Right renal cortex interstitium (tissue), 3 donors: ENCODE measurements at places on chromosomes 3 and 15. TPM values are rescaled to one million over a fixed set of nuclear protein-coding genes. Genes with fewer than 3 reads are reported as not detected.

The ARPP21 gene
- 0.98 TPM for polyA plus RNA-seq

The FEM1B gene
- 70.1 TPM for polyA plus RNA-seq

The ZDHHC23 gene
- 10.1 TPM for polyA plus RNA-seq

The LMAN1L gene
- polyA plus RNA-seq: not detected

The CHRM5 gene
- polyA plus RNA-seq: 0.17 TPM

The CYP19A1 gene
- 0.39 TPM for polyA plus RNA-seq

The CCR4 gene
- polyA plus RNA-seq: 0.12 TPM

The ZCWPW2 gene
- 2.5 TPM for polyA plus RNA-seq

The SETD5 gene
- 101 TPM for polyA plus RNA-seq

The C2CD4B gene
- polyA plus RNA-seq: 0.46 TPM

The ZNF662 gene
- polyA plus RNA-seq: 18.9 TPM

The SAMMSON gene
- 0.10 TPM for polyA plus RNA-seq

The MELTF gene
- polyA plus RNA-seq: 2.3 TPM

The SKOR1 gene
- 0.29 TPM for polyA plus RNA-seq

The ARL14 gene
- polyA plus RNA-seq: not detected

The MAGEF1 gene
- 95.8 TPM for polyA plus RNA-seq

The GPR62 gene
- polyA plus RNA-seq: 0.36 TPM

The PPP2R3A gene
- polyA plus RNA-seq: 26.9 TPM

The CHRNA3 gene
- polyA plus RNA-seq: 1.3 TPM

The GPR27 gene
- 8.3 TPM for polyA plus RNA-seq

The PPP1R14D gene
- 0.22 TPM for polyA plus RNA-seq

The CD86 gene
- 2.5 TPM for polyA plus RNA-seq

The WDR49 gene
- 2.8 TPM for polyA plus RNA-seq

The EMC7 gene
- polyA plus RNA-seq: 98.2 TPM

The CHST2 gene
- polyA plus RNA-seq: 28.0 TPM

The PRRT3 gene
- 3.0 TPM for polyA plus RNA-seq

The CIDEC gene
- not detected for polyA plus RNA-seq

The ECE2 gene
- polyA plus RNA-seq: not detected

The HYPK gene
- 13.5 TPM for polyA plus RNA-seq

The FRMD4B gene
- 52.3 TPM for polyA plus RNA-seq

The SI gene
- polyA plus RNA-seq: not detected

The EOMES gene
- 0.19 TPM for polyA plus RNA-seq

The P2RY12 gene
- 1.3 TPM for polyA plus RNA-seq

The CELSR3 gene
- 0.76 TPM for polyA plus RNA-seq

The COLQ gene
- polyA plus RNA-seq: 5.1 TPM

The DPPA4 gene
- polyA plus RNA-seq: 5.2 TPM

The AGTR1 gene
- 28.0 TPM for polyA plus RNA-seq

The HTR3E gene
- polyA plus RNA-seq: not detected

The LYZL4 gene
- polyA plus RNA-seq: not detected

The CDHR4 gene
- polyA plus RNA-seq: not detected
